ENCODE measurements at places on chromosomes 5 and 9.

- DNase-seq, result no peak
Measured at GRCh38 chr5:73668486-73669111, 42.6 kb downstream of the ARHGEF28 start.

GRCh38 chr5:171848911-171849520 lies 63.4 kb downstream of the SMIM23 start:
- no peak for DNase-seq

DNA sequence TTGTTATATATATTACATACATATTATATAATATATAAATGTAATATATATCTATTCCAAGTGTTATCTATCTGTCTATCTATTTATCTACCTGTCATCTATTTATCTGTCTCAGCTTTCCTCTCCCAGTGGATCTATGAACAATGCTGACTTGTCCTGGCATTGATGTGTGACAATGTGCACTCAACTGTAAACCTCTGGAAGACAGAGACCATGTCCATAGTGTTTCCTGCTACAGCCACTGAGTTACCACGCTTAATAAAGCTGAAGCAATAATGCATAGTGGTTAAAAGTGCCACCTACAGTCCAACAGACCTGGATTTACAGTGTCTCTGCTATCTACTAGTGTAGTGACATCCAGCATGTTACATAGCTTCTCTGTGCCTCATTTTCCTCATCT lies 57.2 kb upstream of the TMED7 start:
- no peak for DNase-seq

- DNase-seq, result peak; percentile 82
Measured at GRCh38 chr5:131382407-131383395, 118.8 kb downstream of the CDC42SE2 start.

- no peak for DNase-seq
Measured at GRCh38 chr9:78973907-78974306, 597.9 kb upstream of the TLE4 start.

DNA sequence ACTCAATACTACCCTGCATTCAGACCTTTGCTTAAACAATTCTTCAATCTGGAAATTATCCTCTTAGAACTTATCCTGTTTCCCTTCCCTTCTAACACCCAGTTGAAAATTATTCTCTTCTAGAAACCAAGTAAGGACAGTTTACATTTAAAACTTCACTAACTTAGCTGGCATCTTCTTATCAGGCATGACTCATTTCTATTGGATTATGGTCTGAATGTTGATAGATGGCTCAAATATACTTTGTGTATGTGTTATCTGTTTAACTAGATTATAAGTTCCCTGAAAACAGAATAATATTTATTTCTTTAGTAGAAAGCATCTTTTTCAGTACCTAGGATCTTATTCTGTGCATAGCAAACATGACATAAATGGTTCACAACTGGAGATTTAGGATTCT lies 161.9 kb downstream of the PPP2R2B start:
- no peak for DNase-seq

DNA sequence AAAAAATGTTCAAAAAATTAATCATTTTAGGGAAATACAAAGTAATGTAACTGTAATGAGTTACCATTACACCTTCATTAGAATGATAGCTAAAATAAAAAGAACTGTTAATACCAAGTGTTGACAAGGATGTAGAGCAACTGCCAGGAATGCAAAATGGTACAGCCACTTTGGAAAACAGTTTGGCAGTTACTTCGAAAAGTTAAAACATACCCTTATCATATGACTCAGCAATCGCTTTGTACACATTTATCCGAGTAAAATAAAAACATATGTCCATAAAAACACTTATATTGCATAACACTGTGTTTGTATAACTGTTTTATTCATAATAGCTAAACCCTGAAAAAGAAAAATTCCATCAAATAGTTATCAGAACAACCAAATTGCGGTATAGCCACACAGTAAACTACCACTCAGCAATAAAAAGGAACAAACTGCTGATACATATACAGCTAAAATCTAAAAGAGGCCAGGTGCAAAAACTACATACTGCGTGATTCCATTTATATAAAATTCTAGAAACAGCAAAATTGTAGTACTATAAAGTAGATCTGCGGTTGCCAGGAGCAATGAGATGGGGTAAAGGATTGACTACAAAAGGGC lies 61.7 kb downstream of the RFX3 start:
- DNase-seq, result no peak

DNA sequence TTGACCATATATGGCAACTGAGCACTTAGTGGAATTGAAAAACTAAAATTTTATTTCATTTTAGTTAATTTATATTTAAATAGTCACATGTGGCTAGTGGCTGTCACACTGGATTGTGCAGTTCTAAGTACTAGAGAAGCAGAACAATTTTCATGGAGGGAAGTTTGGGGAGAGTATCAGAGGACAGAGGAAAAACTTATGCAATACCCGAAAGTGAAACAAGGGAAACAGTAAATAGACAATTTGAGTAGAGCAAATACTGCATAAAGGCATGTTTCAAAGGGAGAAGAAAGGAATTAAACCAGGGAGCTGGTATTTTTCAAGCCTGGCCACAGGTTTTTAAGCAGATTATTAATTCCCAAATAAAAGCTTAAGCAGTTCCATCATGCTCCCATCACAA lies 590.5 kb upstream of the RORB start:
- DNase-seq, result peak; percentile 36

Measured in pons (tissue), 1 donor.